ENCODE measurements at places on chromosomes 11 and 22. TPM values are rescaled to one million over a fixed set of nuclear protein-coding genes. Genes with fewer than 3 reads are reported as not detected.

RAB38 gene
- total RNA-seq, result 192 TPM

LINC01488 gene
- not detected for total RNA-seq

ANKK1 gene
- total RNA-seq, result 0.26 TPM

OLFML1 gene
- not detected for total RNA-seq

FOSL1 gene
- 2.6 TPM for total RNA-seq

OR9G1 gene
- total RNA-seq, result not detected

MS4A7 gene
- total RNA-seq, result not detected

FAM111B gene
- total RNA-seq, result under 0.01 TPM

PRG3 gene
- total RNA-seq, result not detected

CCDC134 gene
- total RNA-seq, result 6.1 TPM

YWHAH gene
- 61.9 TPM for total RNA-seq

JAML gene
- not detected for total RNA-seq

OR10A2 gene
- total RNA-seq, result not detected

ART1 gene
- not detected for total RNA-seq

DDIAS gene
- 0.26 TPM for total RNA-seq

AMPD3 gene
- total RNA-seq, result 11.0 TPM

SESN3 gene
- 12.4 TPM for total RNA-seq

UBQLNL gene
- under 0.01 TPM for total RNA-seq

SLC22A12 gene
- not detected for total RNA-seq

SYT7 gene
- total RNA-seq, result 34.4 TPM

SPTBN2 gene
- total RNA-seq, result 67.3 TPM

MMP27 gene
- total RNA-seq, result not detected

Data from bronchial epithelial cell (primary cell).